NCI-H446 (cell line): ENCODE measurements at places on chromosomes 2 and 18.

- peak; percentile 13 for DNase-seq
Observed at GRCh38 chr2:72090781-72091482, 56.7 kb downstream of the CYP26B1 start.

DNA sequence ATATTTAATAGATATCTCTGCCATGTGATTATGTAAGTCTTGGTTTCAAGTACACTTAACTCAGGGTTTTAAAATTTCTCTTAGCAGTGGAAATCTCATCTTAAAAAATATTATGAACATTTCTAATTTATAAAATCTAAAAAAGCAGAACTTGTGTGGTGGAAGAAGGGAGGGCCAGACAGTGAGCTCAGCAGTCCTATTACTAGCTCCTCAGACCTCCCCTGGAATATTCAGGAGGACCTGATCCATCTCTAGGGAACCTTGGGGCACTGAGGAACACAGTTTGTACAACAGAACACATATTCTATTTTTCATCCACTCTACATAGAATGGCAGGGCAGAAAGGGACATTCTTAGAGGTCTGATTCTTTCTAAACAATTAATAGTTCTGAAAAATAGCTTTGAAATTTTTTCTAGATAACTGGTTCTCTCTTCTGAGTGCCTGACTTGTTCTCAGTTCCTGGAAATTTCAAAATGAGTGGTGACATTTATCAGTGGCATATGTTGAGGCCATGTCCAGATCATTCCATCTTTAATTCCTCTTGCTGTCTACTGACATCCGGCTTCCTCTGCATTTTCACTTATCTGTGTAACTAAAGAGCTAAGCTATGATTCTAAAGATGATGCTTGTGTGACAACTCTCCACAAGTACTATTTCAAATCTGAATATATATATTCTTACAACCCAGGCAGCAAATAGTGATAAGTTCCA is 8.2 kb upstream of the MAP4K4 start:
- DNase-seq: no peak

- DNase-seq: no peak
Observed at GRCh38 chr2:5777131-5777535, 84.9 kb downstream of the SOX11 start.

- DNase-seq: peak; percentile 28
Observed at GRCh38 chr2:7281231-7282201, 364.3 kb downstream of the RNF144A start.

DNA sequence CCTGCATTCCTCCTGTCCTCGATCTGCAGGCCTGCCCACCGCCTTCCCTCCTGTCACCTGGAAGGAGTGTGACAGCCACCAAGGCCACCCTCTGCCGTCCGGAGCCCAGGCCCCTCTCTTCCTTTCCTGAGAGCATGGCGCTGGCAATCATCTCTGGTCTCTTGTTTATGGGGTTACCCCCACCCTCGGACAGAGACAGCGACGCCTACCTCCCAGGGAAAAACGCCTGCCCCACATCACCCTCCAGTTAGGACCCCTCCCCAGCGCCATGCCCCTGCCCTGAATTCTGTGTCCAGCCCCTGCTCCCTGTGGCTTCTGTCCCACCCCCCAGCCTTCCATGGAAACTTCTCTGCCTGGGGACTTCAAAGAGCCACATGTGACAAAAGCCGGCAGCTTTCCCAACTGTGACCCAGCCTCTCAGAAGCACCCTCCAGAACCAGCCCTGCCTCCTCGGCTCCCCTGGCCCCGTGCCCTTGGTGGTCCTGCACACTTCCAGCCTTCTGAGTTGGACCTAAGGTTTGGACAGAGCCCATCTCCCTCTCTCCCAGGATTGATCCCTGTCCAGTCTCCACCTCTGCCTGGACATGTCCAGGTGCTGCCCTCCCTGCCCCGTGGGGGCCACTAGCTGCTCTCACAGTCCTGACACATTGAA is 145.0 kb upstream of the HDAC4 start:
- DNase-seq: no peak

DNA sequence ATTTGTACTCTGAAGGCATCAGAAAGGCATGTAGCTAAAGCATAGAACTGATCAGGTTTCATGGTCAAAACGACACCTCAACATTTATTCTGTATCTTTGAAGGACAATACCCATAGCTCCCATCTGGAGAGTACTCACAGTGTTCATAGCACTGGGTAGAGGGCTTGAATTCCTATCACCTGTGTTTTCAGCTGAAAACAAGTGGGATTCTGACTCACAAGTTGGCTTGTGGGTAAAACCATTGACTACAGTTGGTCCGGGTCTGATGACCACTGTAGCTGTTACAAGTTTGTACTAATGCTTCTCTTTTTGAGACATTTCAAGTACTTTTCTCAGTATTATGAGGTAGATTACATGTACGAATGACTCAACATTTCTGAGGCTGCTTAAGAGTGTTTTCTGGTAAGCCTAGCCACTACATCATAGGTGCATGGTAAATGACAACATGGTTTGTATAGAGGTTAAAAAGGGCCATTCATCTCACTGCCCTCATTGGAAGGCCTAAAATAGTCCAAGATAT is 68.6 kb upstream of the PELI1 start:
- no peak for DNase-seq

DNA sequence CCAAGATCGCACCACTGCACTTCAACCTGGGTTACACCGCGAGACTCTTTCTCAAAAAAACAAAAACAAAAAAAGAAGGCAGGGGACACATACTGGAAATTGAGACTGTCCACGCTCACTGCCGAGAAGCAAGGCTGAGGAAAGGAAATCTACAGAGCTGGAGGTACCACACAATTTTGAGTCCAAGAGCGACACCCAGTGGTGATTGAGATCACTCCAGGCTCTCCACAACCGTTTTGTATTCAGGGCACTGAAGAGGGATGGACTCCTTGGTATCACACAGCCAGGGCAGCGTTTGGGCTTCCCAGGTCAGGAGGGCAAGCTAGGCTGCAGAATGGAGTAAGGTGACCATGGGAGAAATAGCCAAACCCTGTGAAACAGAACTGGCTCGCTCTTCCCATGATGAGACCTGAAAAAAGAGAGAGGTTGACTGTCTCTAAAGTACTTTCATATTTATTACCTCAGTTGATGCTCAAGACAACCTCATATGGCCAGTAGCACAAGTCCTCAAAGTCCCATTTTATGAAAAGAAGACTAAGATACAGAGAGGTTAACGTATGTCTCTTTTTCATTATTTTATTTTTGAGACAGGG is 74.5 kb upstream of the YPEL5 start:
- DNase-seq: peak; percentile 72

- no peak for DNase-seq
Observed at GRCh38 chr2:121316986-121317385, 32.0 kb upstream of the TFCP2L1 start.

DNA sequence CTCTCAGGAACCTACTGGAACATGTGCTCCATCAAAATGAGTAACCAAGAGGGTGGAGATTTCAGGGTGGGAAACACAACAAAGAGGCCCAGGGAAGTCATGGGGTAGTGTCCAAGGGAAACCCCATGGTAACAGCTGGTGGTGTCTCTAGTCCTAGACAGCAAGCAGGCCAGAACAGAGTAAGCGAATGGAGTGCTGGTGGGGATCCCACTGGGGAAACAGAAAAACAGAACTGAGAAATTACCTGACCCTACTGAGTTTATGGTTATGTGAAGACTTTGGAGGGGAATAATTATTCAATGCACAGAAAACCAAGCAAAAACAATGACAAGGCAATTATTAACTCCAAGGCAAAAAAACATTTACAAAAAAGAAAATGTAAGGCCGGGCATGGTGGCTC is 16.9 kb downstream of the ERCC3 start:
- DNase-seq: no peak

DNA sequence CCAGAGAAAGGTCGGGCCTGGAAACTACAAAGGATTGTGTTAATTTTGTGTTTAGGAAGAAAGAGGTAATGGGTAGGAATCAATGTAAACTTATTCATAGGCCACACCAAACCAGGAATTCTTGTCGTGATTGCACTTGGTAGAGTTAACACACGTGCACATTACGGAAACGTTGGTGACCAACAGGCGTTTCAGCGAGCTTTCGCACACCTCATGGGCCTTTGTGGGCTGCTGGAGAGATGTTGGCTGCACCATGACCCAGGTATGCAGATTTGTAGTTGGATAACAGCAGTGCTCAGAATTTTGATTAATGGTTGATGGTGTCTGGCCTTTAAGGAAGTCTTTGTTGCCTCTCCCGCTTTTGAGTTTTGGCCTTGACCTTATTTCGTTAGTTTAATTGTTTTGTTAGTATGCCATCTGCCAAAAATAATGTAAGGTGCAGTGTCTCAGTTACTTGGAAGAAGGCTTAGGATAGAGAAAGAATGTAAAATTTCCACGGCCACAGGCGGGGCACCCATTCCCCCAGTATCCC is 1.9 kb downstream of the ZNF236 start:
- DNase-seq: no peak

DNA sequence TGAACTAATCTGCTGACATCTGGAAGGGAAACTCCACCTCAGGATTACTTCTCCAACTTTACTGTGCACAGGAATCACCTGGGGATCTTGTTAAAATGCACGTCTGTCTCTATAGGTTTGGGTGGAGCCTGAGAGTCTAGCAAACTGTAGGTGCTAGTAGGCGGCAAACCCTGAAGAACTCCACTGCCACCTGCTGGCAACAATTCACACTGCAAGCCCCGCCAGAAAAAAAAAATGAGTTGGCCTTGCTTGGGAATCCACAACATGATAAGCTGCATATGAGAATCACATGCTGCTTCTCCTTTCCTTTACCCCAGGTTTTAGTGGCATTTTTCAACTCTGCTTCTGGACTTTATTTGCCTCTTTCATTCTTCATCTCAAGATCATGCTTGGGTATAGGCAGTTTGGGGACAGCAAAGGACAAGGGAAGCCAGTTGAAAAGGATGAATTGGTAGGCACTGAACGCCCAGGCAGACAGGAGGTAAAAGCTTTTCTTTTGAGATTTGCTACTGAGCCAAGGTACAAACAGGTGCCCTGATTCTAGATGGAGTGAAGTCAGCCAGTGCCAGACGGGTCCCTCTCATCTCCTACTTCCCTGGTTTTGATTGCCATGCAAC is 88.8 kb downstream of the VIT start:
- no peak for DNase-seq

GRCh38 chr2:118056165-118056534 is 32.1 kb upstream of the INSIG2 start:
- DNase-seq: no peak

- no peak for DNase-seq
Observed at GRCh38 chr2:28648671-28649395, 102.8 kb upstream of the PPP1CB start.

DNA sequence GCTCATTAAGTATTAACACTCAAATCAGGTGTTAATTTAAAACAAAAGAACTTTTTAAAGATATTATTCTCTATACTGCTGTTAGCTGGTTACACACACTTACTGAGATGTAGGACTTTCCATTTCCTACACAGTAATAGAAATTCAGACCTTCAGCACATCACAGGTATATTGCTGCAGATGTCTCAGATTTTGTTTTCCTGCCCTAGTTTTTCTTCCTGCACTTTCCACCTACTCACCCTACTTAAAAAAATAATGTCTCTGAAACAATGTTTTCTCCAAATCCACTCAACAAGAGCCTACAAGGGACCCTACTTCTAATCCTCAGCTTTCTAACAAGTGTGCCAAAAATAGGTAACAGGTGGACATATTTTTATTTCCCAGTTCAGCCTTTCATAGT is 43.9 kb downstream of the DYM start:
- no peak for DNase-seq

- DNase-seq: no peak
Observed at GRCh38 chr2:190599073-190599472, 49.8 kb upstream of the NAB1 start.

DNA sequence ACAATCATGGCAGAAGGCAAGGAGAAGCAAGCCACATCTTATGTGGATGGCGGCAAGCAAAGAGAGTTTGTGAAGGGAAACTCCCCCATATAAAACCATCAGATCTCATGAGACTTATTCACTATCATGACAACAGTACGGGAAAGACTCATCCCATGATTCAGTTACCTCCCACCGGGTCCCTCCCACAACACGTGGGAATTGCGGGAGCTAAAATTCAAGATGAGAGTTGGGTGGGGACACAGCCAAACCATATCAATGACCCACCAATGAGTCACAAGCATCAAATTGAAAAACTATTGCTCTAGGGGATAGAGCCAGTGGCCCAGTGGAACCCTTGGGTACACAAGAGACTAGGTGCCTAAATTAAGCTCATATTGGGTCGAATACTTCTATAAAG is 157.4 kb downstream of the FBXO15 start:
- DNase-seq: no peak

DNA sequence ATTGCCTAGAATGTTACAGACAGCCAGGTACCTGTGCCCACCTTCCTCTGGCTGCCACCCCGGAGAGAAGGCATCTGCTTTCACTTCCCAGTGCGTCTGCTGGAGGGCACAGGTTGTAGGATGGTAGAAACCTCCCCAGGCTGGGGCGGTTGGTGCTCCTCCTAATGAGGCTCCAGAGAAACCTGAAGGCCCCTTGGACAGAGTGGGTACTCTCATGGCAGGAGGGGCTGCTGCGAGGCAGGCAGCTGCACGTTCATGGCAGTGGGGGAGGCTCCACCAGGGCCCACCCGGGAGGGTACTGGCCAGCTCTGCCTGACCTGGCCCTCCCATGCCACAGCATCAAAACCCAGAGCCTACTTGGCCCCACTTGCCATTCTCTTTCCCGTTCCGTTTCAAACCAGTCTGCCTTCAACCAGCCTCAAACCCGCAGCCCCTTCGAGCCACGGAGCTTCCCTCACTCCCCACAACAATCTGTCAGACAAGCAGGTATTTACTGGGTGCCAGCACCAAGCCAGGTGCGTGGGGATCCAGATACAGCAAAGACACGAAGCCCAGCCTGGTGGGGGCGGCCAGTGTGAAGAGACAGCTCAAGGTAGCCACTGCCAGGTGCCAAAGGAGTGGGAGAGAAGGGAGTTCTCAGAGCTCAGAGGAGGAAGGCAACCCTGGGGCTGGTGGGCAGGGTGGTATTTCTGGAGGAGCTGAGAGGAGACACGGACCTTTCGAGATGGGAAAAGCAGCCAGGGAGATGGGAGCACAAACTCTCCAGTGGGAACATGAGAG is 229.6 kb downstream of the LOXHD1 start:
- no peak for DNase-seq
